ENCODE measurements at places on chromosomes 1 and 21.
A peak's percentile ranks its signal among the peaks of the same experiment; 100 is the strongest.

DNA sequence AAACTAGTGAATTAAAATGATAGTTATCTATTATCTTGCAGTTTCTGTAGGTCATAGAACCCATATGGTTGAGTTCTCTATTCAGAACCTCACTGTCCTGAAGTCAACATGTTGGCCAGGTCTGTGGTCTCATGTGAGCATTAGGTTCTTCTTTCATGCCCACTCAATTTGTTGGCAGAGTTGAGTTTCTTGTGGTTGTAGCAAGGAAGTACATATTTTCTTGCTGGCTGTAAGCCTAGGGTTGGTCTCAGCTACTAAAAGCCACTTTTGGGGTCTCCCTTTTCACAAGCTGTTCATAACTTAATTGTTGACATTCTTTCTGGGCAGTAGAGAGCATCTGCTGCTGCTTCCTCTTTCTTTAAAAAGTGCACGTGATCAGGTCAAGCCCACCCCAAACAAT, 1165.1 kb upstream of the NCAM2 start:
- no peak for DNase-seq

DNA sequence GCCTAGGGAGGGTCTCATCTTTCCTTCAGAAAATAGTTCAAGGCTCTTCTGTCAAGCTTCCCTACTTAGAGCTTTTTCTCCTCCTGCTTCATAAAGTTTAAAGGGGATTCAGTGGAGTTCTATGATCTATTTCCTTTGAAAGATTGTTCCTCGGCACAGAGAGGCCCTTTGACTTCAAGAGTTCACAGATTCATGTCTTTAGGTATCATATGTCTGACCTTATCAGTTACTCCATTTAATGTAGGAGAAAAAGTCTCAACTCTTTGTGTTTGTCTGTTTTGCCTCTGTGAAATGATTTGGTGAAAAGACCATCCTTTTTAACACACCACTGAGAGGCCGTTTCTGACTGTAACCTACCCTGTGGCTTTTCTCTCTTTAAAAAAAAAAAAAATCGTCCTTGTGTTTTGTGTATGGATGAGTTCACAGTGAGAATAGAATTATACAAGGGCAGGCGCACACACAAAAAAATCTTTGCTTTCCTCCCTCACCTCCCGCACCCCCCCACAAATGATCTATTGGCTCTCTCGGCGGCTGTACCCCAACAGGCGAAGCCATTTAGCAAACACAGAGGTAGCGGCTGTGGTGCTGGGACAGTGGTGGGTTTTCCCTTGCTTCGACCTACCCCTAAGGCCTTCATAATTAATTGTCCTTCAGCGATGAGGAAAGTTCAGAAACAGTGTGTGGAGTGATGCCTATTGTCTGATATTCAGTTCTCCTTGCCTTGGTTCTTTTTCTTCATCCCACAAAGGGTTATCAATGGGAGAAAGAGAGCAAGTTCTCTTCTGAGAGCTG, 29.6 kb downstream of the PROX1 start:
- no peak for DNase-seq

GRCh38 chr1:64743954-64744491, 852 bp upstream of the RAVER2 start:
- no peak for DNase-seq

DNA sequence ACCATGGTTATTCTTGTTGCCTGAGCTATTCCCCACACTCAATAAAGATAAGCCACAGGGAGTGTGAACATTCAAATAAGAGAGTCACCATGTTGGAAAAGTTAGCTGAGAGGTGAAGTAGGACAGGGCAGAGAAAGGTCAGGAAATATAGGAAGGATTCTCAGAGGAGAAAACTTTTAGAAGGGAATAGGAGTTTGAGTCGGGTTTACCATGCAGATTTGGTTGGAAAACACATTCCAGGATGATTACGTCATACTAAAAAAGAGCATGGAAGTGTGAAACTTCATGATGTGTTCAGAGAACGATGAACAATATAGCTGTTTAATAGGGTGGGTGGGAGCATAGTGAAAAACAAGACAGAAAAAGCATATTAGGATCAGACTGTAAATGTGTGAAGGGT, 1125.3 kb upstream of the ADGRL2 start:
- DNase-seq = no peak

DNA sequence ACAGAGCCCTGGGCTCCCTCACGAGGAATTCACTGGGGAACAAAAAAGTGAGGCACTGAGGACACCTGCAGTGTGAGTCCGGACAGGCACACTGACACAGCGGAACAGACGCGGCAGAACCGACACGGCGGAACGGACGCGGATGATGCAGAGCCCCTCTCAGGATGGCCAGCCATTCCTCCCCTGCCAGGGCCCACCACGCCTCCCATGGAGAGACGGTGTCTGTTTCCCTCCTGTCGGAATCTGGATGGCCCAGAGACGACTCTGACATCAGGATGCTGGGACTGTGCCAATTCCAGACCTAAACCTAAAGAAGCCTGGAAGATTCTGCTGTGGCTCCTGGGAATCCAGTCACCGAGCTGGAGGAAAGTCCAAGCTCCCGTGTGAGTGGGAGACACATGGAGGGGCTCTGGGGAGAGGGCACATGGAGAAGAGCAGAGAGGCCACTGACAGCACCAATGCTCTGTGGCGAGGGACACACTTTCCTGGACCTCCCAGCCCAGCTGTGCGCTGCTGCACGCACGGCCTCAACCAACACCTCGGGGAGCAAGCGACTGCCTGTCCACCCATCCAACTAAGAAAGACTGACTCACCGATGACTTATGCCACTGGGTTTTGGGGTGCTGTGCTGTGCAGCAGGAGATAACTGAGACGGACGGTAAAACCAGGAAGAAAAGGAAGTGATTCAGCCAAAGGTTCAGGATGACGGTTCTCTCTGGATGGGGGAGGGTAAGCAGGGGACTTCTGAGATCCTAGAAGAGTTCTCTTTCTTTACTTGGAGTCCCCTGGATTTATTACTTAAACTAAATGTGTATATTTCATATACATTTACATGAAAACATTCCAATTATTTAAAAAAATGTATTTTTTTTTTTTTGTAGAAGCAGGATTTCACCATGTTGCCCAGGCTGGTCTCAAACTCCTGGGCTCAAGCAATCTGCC, 23.3 kb downstream of the ZBTB17 start:
- no peak for DNase-seq

DNA sequence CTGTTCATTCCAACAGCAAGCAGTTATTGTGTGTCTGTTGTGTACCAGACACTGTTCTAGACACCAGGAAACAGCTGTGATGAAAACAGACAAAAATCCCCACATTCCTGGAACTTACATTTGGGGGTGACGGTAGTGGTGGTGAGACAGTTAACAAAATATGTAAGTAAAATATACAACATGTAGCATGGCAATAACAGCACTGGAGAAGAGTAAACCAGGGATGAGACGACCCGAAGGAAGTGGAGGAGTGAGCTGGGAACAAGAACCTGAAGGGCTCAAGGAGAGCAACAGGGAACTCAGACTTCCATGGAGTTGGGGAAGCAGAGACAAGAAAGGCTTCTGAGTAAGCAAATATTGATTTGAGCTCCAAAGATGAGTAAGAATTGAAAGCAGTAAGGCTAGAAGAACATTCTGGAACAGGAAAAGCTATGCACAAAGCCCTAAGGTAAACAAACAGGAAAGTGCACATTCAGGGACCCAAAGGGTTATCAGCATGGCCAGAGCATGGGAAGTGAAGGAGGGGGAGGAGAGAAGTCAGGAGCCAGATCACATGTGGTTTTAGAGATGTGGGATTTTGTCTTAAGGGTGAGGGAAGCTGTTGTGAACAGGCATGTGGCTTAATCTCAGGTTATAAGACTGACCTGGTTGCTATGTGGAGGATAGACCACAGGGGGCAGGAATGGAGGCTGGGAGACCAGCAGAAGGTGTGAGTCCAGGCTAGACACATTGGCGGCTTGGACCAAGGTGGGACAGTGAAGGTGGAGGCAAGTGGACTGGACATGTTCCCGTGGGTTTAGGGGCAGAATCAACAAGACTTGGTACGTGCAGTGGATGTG, 7.3 kb downstream of the CSF1 start:
- DNase-seq = no peak

GRCh38 chr1:6145864-6146410, 34.2 kb downstream of the CHD5 start:
- DNase-seq = no peak

GRCh38 chr1:36609241-36610027, 126.7 kb upstream of the CSF3R start:
- peak; percentile 1 for DNase-seq

GRCh38 chr1:93357242-93357641, 11.5 kb downstream of the DR1 start:
- DNase-seq = no peak

DNA sequence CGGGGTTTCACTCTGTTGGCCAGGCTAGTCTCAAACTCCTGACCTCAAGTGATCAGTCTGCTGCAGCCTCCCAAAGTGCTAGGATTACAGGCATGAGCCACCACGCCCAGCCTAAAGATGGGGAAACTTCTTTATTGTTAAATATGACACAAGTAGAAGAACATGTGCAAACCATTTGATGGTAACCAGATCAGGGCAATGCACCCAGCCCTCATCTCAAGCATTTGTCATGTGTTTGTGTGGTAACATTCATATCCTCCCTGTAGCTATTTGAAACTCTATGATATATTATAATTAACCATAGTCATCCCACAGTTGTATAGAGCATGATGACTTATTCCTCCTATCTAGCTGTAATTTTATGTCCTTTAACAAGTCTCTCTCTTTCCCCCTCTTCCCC, 119.5 kb upstream of the TMPRSS2 start:
- no peak for DNase-seq

DNA sequence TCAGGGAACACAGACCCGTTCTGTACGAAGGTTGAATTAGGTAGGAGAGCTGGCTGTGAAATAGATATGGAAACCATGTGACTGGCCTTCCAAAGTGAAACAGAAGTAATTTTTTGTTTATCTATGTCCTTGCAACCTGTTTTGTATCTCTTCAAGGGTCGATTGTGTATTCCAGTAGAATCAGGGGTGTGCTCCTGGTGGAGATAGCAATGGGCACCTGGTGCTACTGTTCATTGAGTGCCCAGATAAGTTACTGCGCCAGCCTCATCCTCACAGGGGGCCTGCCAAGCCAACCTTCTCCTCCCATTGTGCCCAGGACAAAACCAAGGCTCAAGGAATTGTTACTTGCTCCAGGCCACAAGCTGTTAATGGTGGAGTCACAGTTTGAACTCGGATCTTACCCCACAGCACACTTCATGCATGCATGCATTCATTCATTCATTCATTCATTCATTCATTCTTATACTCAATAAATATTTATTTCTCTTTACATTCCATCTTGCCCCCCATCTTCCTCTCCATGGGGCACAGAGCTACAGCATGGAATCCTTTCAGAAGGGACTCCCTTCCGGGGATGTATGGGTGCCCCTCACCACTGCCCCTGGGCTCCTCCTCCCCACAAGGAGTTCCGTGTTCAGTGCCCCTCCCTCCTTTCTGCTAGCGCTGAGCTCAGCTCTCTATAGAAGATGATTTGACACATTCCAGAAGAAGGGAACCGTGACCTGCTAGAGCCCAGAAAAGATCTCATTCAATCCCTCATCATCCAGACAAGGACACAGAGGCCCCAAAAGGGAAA, 24.0 kb downstream of the ADORA1 start:
- no peak for DNase-seq

GRCh38 chr1:175314300-175314699, 121.7 kb upstream of the KIAA0040 start:
- DNase-seq = no peak

DNA sequence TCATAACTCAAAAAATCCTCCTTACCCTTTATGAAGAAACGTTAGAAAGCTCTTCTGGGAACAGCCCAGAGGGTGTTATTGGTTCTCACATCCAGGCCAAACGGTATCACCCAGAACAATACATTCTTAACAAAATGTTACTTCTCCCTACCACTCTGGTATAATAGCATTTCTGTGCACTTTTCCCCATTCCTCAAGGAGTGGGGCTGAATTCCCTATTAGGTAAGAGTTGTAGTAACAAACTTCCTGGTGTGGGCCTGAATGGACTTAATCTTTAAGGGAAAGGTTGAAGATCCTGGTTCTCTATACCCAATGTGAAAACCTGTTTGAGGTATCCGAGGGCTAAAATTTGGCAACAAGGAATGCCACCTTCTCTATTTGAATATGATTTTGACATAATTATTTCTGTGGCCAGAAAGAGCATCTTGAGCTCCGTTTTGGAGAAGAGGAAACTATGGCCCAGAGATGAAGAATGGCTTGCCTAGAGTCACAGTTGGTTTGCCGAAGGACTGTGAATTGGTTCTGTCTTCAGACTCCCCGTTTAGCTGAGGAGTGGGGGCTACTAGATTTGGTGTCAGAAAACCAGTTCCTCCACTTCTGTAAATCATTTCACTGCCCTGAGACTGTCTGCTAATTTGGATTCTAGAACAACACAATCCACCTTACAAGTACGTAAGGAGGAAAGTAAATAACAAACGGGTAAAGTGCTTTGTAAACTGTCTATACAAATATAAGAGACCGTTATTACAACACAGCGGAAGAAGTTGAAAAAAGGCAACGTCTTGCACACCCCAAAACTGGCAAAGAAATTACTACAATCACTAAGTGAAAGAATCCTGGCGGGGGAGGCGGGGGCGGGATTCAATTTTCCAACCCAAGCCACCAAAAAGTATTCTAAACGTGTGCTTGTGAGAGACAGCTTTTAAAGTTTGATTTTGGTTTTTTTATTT, 2.3 kb downstream of the ANP32E start:
- peak; percentile 67 for DNase-seq

- DNase-seq = no peak
These were observed 1.0 kb upstream of the F11R start for GRCh38 chr1:161021970-161022353.

GRCh38 chr1:227753999-227754711, 18.9 kb downstream of the SNAP47 start:
- DNase-seq = no peak

GRCh38 chr21:25191141-25191540, 416.1 kb downstream of the MRPL39 start:
- DNase-seq = no peak

GRCh38 chr1:37755951-37756560, 8.9 kb downstream of the EPHA10 start:
- DNase-seq = no peak

- DNase-seq = no peak
These were observed 84.5 kb upstream of the ESRRG start for GRCh38 chr1:216807696-216808095.

DNA sequence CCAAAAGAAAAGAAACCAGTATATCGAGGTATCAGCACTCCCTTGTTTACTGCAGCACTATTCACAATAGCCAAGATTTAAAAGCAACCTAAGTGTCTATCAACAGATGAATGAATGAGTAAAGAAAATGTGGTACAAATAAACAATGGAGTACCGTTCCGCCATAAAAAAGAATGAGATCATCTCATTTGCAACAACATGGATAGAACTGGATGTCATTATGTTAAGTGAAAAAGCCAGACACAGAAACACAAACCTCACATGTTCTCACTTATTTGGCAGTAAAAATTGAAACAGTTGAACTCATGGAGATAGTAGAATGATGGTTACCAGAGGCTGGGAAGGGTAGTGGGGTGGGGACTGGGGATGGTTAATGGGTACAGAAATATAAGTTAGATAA, 4.3 kb upstream of the GNG5 start:
- no peak for DNase-seq

GRCh38 chr1:117780687-117781475, 148.5 kb downstream of the GDAP2 start:
- DNase-seq = no peak

- no peak for DNase-seq
These were observed 30.0 kb downstream of the ARHGEF10L start for GRCh38 chr1:17569200-17570139.

- DNase-seq = no peak
These were observed 623.3 kb upstream of the NR5A2 start for GRCh38 chr1:199404191-199404590.

- no peak for DNase-seq
These were observed 148.1 kb downstream of the EIF4G3 start for GRCh38 chr1:21028520-21029145.

- no peak for DNase-seq
These were observed 27.1 kb downstream of the ZBTB17 start for GRCh38 chr1:15948595-15949452.
